Activated CD4-positive, alpha-beta memory T cell treated with anti-CD3 and anti-CD28 coated beads, Interleukin-2, amount 10 ng/mL, durations not matched to agents 7 days and 5 days (primary cell): ENCODE measurements at places on chromosomes 12 and 14. TPM values are rescaled to one million over a fixed set of nuclear protein-coding genes. Genes with fewer than 3 reads are reported as not detected.

The TMEM30B gene
- total RNA-seq = 0.60 TPM

The FAM90A1 gene
- 0.20 TPM for total RNA-seq

- DNase-seq = peak; percentile 92
- peak overlapping the region; percentile 24 for H3K4me3 ChIP-seq
- H3K36me3 ChIP-seq = peaks cover 28% of the 10 kb centered on the region
- H3K4me1 ChIP-seq = peaks cover 49% of the 10 kb centered on the region
- H3K27ac ChIP-seq = peak overlapping the region; percentile 65
- no peaks in the 10 kb centered on the region for H3K27me3 ChIP-seq
Measured at GRCh38 chr12:47779301-47779942, 6.4 kb downstream of the SLC48A1 start.

GRCh38 chr14:95330591-95331370 lies 11.1 kb upstream of the CLMN start:
- H3K36me3 ChIP-seq = no peaks in the 10 kb centered on the region
- no peaks in the 10 kb centered on the region for H3K4me1 ChIP-seq
- H3K27me3 ChIP-seq = peaks cover 11% of the 10 kb centered on the region

DNA sequence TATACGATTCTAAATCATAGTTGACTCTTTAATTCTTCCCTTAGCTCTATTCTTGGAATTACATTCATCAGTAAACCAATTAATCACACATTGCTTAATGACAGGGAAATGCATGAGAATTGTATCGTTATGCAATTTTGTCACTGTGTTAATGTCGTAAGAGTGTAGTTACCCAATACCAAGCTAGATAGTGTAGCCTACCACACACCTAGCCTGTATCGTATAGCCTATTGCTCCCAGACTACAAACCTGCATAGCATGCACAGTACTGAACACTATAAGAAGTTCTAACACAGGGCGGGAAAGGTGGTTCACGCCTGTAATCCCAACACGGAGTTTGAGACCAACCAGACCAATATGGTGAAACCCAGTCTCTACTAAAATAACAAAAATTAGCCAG lies 24.7 kb downstream of the HNRNPC start:
- no peaks in the 10 kb centered on the region for H3K27me3 ChIP-seq
- H3K27ac ChIP-seq = no peak overlapping the region
- no peak overlapping the region for H3K4me3 ChIP-seq
- DNase-seq = no peak
- peaks cover 69% of the 10 kb centered on the region for H3K36me3 ChIP-seq

The ZCCHC8 gene
- 46.6 TPM for total RNA-seq

The PLA2G1B gene
- total RNA-seq = not detected

The NELL2 gene
- total RNA-seq = 10.1 TPM

- H3K27ac ChIP-seq = no peak overlapping the region
- H3K36me3 ChIP-seq = no peaks in the 10 kb centered on the region
- peak overlapping the region; percentile 47 for H3K4me3 ChIP-seq
- peaks cover 6% of the 10 kb centered on the region for H3K4me1 ChIP-seq
Measured at GRCh38 chr14:22147716-22148115, 441.3 kb downstream of the DAD1 start.

DNA sequence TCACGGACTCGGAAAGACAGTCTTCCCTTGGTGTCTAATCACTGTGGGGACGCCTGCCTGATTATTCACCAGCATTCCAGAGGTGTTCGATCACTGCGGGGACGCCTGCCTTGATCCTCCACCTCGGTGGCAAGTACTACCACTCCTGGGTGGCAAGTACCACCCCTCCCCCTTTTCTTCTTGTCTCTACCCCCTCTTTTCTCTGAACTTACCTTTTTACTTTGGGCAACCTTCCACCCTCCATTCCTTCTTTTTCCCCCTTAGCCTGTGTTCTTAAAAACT lies 12.0 kb upstream of the LGMN start:
- no peak overlapping the region for H3K27ac ChIP-seq
- no peak for DNase-seq
- no peak overlapping the region for H3K4me3 ChIP-seq
- no peaks in the 10 kb centered on the region for H3K36me3 ChIP-seq
- peaks cover 27% of the 10 kb centered on the region for H3K27me3 ChIP-seq

DNA sequence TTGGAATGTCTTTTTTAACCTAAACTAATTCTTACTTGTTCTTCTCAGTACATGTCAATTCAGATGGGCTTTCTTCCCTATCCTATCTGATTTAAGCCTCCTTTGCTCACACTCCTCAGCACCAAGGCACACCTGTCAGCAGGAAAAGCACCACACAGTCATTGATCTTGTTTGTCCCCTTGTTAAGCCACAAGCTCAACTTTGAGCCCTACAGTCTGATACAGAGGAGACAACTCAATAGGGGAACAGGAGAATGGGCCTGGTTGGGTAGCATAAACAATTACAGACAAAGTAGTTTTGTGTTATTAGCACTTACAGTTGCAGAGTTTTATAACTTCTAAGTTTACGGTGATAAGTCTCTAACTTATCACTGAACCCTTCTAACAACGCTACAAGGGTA lies 29.5 kb upstream of the SYCP3 start:
- H3K27me3 ChIP-seq = no peaks in the 10 kb centered on the region
- peaks cover 37% of the 10 kb centered on the region for H3K36me3 ChIP-seq
- H3K4me1 ChIP-seq = peaks cover 21% of the 10 kb centered on the region
- no peak overlapping the region for H3K27ac ChIP-seq

The TEX52 gene
- total RNA-seq = 0.20 TPM

DNA sequence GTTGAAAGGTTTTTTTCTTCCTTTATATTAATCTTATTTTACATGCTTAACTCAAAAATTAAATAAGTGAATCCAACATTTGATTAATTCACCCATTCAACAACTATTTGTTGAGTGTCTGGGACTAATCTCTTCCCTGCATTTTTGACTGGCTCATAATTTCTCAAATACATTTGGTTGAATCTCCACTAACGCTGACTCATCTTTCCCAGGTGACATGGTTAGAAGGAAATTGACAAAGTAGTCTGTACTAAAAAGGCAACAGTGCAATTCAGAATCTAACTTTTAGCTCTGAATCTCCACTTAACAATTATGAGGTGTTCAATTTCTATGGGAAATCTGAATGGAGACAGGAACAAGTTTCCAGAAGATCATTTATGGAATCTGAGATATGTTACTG lies 88.9 kb downstream of the LIN7A start:
- no peaks in the 10 kb centered on the region for H3K4me1 ChIP-seq
- H3K27me3 ChIP-seq = no peaks in the 10 kb centered on the region
- no peak for DNase-seq
- no peak overlapping the region for H3K4me3 ChIP-seq
- no peak overlapping the region for H3K27ac ChIP-seq
- H3K36me3 ChIP-seq = no peaks in the 10 kb centered on the region

- peaks cover 3% of the 10 kb centered on the region for H3K27me3 ChIP-seq
- DNase-seq = no peak
- H3K4me3 ChIP-seq = no peak overlapping the region
- H3K4me1 ChIP-seq = peaks cover 7% of the 10 kb centered on the region
Measured at GRCh38 chr14:50676814-50677516, 8.9 kb upstream of the SAV1 start.

The RERGL gene
- not detected for total RNA-seq

DNA sequence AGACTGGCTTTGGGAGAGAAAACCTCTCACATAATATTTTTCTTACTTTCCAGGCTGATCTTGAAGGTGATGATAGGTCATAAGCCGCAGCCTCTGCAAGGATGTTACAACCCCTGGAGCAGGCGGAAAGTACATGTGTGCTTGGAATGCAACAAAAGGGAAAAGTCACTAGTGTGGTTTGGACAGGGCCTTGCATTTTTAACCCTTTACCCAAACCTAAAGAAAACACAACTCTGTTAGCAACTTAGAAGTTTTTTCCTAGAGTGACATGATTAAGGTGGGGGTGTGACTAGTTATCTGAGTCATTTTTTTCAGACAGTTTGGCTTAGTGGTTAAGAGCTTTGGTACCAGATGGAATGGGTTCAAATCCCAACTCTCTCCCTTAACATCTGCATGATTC lies 97.0 kb downstream of the TMEM30B start:
- peaks cover 29% of the 10 kb centered on the region for H3K4me1 ChIP-seq
- DNase-seq = no peak
- H3K4me3 ChIP-seq = no peak overlapping the region
- H3K27ac ChIP-seq = no peak overlapping the region
- H3K27me3 ChIP-seq = peaks cover 12% of the 10 kb centered on the region
- no peaks in the 10 kb centered on the region for H3K36me3 ChIP-seq

GRCh38 chr12:94507455-94507854 lies 47.8 kb upstream of the CEP83 start:
- no peaks in the 10 kb centered on the region for H3K4me1 ChIP-seq
- no peak overlapping the region for H3K27ac ChIP-seq
- no peak for DNase-seq
- no peaks in the 10 kb centered on the region for H3K36me3 ChIP-seq
- H3K4me3 ChIP-seq = no peak overlapping the region

The VDR gene
- total RNA-seq = 65.5 TPM

- H3K27ac ChIP-seq = no peak overlapping the region
- peaks cover 27% of the 10 kb centered on the region for H3K36me3 ChIP-seq
- H3K4me3 ChIP-seq = no peak overlapping the region
- no peak for DNase-seq
- peaks cover 6% of the 10 kb centered on the region for H3K4me1 ChIP-seq
Measured at GRCh38 chr12:43733687-43734086, 24.9 kb downstream of the PUS7L start.

GRCh38 chr12:94663702-94664101 lies 13.3 kb upstream of the TMCC3 start:
- no peak overlapping the region for H3K27ac ChIP-seq
- H3K27me3 ChIP-seq = peaks cover 20% of the 10 kb centered on the region
- no peak for DNase-seq
- no peaks in the 10 kb centered on the region for H3K36me3 ChIP-seq
- no peaks in the 10 kb centered on the region for H3K4me1 ChIP-seq
- H3K4me3 ChIP-seq = no peak overlapping the region

- H3K36me3 ChIP-seq = no peaks in the 10 kb centered on the region
- H3K27ac ChIP-seq = no peak overlapping the region
- H3K27me3 ChIP-seq = no peaks in the 10 kb centered on the region
- H3K4me1 ChIP-seq = no peaks in the 10 kb centered on the region
Measured at GRCh38 chr12:1930803-1931597, 12.5 kb upstream of the CACNA2D4 start.

DNA sequence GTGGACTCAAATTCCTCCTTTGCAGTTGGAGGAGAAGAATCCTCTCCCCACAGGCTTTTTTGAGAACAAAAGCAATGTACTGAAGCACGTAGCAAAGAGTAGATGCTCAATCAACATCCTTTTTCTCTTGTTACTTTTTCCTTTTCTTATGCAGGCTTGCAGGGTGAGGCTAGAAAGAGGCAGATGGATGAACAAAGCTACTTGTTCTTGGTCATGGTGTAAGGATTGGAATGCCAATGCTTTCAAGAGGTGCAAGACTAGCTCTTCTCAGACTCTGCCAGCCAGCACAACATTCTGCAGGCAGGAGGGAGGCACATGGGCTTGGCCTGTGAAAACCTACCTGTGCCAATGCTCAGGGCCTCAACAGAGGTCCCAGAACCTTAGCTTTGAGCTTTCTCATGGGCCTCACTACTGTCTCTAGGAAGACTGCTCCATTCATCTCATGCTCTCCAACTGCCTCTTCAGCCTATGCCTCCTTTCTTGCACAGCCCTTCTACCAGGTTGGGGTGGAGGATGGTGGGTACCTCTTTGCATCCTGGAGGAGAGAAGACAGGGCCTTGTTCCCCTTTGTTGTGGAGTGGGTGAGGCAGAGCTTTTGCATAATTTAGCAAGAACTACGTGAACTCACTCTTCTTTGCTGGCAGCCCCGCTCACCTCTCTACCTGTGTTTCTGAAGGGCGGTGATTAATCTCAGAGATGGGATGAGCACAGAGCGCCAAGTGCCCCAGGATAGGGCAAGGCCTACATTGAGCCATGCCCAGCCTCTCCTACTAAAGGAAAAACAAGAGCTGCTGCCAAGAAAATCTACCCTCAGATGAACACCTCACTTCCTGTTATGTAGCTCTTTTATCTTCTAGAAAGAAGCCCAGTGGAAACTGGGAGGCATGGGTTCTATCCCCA lies 1119.7 kb downstream of the VRK1 start:
- H3K4me3 ChIP-seq = no peak overlapping the region
- H3K27me3 ChIP-seq = peaks cover 2% of the 10 kb centered on the region
- no peaks in the 10 kb centered on the region for H3K4me1 ChIP-seq
- H3K36me3 ChIP-seq = no peaks in the 10 kb centered on the region
- H3K27ac ChIP-seq = no peak overlapping the region

GRCh38 chr12:18352312-18352711 lies 91.0 kb downstream of the PIK3C2G start:
- H3K4me1 ChIP-seq = no peaks in the 10 kb centered on the region
- DNase-seq = no peak
- no peak overlapping the region for H3K27ac ChIP-seq
- H3K36me3 ChIP-seq = no peaks in the 10 kb centered on the region
- H3K4me3 ChIP-seq = no peak overlapping the region

The TAS2R46 gene
- total RNA-seq = 0.43 TPM

GRCh38 chr12:76432733-76433132 lies 84.5 kb upstream of the BBS10 start:
- no peaks in the 10 kb centered on the region for H3K4me1 ChIP-seq
- no peaks in the 10 kb centered on the region for H3K27me3 ChIP-seq
- H3K27ac ChIP-seq = no peak overlapping the region
- H3K36me3 ChIP-seq = peaks cover 55% of the 10 kb centered on the region
- no peak for DNase-seq

The RD3L gene
- total RNA-seq = not detected
